Gastroesophageal sphincter (tissue), 4 donors: ENCODE measurements at places on chromosomes 2 and 18. TPM values are rescaled to one million over a fixed set of nuclear protein-coding genes. Genes with fewer than 3 reads are reported as not detected.

DNA sequence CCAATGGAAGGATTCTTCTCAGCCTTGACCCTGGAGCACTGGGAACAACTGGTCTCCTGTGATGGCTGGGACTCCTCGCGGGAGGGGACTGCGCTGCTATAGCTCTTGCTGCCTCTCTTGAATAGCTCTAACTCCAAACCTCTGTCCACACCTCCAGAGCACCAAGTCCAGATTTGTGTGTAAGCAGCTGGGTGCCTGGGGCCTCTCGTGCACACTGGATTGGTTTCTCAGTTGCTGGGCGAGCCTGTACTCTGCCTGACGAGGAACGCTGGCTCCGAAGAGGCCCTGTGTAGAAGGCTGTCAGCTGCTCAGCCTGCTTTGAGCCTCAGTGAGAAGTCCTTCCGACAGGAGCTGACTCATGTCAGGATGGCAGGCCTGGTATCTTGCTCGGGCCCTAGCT, 28.8 kb downstream of the LIPG start:
- no peaks in the 10 kb centered on the region for H3K4me1 ChIP-seq
- no peaks in the 10 kb centered on the region for H3K36me3 ChIP-seq
- H3K27ac ChIP-seq, result no peak overlapping the region

The CYP1B1 gene
- 37.2 TPM for total RNA-seq

DNA sequence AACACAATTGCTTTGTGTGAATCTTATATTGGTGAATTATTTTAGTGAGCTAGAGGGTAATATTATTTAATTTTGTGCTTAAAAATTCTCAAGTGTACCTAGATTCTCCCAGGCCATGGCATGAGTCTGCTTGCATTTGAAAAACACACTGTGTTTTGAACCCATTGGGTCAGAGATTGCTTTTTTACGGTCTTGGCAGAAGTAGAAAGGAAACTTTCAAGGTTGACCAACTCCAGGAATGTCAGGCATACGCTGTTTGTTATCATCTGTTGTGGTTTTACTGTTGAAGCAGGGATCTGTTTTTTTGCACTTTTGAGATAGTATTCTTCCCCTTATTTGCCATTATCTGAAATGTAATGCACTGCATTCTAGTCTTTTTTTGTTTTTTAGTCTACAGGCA, 377.4 kb downstream of the RPRM start:
- no peaks in the 10 kb centered on the region for H3K36me3 ChIP-seq
- H3K4me1 ChIP-seq, result no peaks in the 10 kb centered on the region
- H3K27me3 ChIP-seq, result no peaks in the 10 kb centered on the region
- no peak overlapping the region for H3K4me3 ChIP-seq
- no peak for ATAC-seq

DNA sequence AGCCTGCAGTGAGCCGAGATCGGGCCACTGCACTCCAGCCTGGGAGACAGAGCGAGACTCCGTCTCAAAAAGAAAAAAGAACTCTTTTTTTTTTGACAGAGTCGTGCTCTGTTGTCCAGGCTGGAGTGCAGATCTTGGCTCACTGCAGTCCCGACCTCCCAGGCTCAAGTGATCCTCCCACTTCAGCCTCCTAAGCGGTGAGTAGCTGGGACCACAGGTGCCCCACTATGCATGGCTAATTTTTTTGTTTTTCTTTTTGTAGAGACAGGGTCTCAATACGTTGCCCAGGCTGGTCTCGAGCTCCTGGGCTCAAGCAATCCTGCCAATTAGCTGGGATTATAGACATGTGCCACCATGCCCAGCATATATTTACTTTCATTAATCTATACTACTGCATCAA, 12.5 kb upstream of the INO80D start:
- no peaks in the 10 kb centered on the region for H3K36me3 ChIP-seq
- H3K27ac ChIP-seq, result no peak overlapping the region
- no peak overlapping the region for H3K4me3 ChIP-seq
- H3K4me1 ChIP-seq, result no peaks in the 10 kb centered on the region
- no peak for ATAC-seq

DNA sequence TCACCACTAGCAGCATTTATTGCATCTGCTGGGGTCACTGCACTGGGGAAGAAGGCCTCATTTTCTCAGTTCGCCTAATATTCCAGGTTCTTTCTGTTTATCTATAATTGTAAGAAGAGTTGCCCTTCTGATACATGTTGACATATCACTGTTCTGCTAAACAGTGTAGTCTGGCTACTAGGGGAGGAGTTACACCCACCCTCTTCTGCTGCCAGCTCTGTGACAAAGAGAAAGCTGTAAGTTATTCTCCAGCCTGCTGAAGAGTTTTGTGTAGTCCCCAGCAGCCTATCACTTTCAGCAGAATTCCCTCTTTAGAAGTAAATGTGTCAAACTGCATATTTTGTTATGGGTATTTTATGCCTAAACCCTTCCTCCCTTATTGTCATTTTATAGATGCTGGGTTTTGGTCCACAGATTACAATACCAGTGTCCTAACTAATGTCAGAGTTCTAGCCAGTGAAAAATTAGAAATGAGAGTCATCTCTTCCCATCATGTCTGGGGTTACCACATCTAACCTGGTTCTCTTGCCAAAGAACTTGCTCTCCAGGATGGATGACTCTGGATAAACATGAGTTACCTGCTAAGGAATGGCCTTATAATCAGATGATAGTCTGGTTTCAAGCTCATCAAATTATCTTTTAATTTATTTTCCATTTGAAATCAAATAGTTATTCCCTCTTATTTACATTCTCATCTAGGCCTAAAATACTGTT, 5.6 kb upstream of the MBOAT2 start:
- no peaks in the 10 kb centered on the region for H3K36me3 ChIP-seq
- H3K4me3 ChIP-seq, result no peak overlapping the region
- no peak overlapping the region for H3K27ac ChIP-seq
- no peaks in the 10 kb centered on the region for H3K27me3 ChIP-seq
- H3K4me1 ChIP-seq, result no peaks in the 10 kb centered on the region

The ADI1 gene
- 74.7 TPM for total RNA-seq

- no peak overlapping the region for H3K4me3 ChIP-seq
- H3K36me3 ChIP-seq, result peaks cover 29% of the 10 kb centered on the region
- peaks cover 48% of the 10 kb centered on the region for H3K27me3 ChIP-seq
- no peak overlapping the region for H3K27ac ChIP-seq
- peaks cover 4% of the 10 kb centered on the region for H3K4me1 ChIP-seq
These were observed 1.9 kb downstream of the ALKAL2 start for GRCh38 chr2:286035-286434.

DNA sequence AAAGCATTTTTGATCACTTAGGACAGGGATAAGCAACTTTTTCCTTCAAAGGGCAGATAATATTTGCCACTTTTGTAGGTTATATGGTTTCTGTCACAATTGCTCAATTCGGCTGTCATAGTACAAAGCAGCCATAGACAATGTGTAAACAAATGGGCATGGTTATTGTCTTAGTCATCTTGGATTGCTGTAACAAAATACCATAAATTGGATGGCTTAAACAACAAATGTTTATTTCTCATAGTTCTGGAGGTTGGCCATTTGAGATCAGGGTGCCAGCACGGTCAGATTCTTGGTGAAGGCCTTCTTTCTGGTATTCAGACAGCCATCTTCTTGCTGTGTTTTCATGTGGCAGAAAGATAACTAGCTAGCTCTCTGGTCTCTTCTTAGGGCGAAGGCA, 91.2 kb downstream of the TAF4B start:
- peaks cover 17% of the 10 kb centered on the region for H3K36me3 ChIP-seq
- H3K27me3 ChIP-seq, result no peaks in the 10 kb centered on the region
- H3K27ac ChIP-seq, result no peak overlapping the region
- ATAC-seq, result no peak
- H3K4me3 ChIP-seq, result no peak overlapping the region
- H3K4me1 ChIP-seq, result no peaks in the 10 kb centered on the region

GRCh38 chr18:22169889-22170420, 566 bp downstream of the GATA6 start:
- no peaks in the 10 kb centered on the region for H3K36me3 ChIP-seq
- peaks cover 94% of the 10 kb centered on the region for H3K27me3 ChIP-seq
- peak; percentile 26 for ATAC-seq
- H3K4me1 ChIP-seq, result peaks cover 21% of the 10 kb centered on the region
- peak overlapping the region; percentile 85 for H3K27ac ChIP-seq
- H3K4me3 ChIP-seq, result peak overlapping the region; percentile 82

- no peaks in the 10 kb centered on the region for H3K36me3 ChIP-seq
- H3K27ac ChIP-seq, result no peak overlapping the region
- no peaks in the 10 kb centered on the region for H3K4me1 ChIP-seq
- H3K27me3 ChIP-seq, result peaks cover 11% of the 10 kb centered on the region
These were observed 139.0 kb downstream of the TRIM43 start for GRCh38 chr2:95730813-95731212.

- no peaks in the 10 kb centered on the region for H3K4me1 ChIP-seq
- no peak for ATAC-seq
- no peak overlapping the region for H3K27ac ChIP-seq
These were observed 99.6 kb upstream of the ASB18 start for GRCh38 chr2:236363711-236364277.

DNA sequence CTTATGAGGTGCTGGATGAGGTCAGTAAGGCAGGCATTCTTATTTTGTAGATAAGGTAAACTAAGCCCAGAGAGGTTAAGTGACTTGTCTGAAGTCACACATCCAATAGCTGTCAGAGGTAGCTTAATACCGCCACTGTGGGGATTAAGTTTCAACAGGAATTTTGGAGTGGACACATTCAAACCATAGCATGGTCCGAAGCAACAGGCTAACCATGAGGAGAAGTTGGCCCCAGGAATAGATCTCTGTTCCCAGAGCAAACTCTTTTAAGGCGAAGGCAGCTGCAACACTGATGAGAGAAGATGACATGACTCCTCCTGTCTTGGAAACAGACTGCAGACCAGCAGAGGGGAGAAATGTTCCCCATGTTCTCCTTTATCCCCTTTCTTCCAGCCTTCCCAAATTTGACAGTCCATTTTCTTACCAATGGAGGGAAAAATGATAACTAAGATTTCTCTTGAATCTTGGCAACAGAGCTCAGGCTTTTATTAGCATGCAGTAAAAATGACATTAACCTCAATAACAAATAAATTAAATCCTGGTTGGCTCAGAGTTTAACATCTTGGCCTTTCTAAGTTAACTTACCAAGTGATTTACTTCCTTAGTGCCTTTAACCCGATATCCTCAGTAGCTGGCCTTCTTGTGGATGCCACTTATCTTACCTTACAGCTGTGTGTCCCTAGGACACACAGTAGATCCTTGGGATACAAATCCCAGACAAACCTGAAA, 67.9 kb upstream of the STPG4 start:
- no peaks in the 10 kb centered on the region for H3K27me3 ChIP-seq
- ATAC-seq, result no peak
- H3K36me3 ChIP-seq, result no peaks in the 10 kb centered on the region
- no peak overlapping the region for H3K27ac ChIP-seq
- no peak overlapping the region for H3K4me3 ChIP-seq

GRCh38 chr2:224628416-224628815, 43.3 kb upstream of the CUL3 start:
- no peak overlapping the region for H3K27ac ChIP-seq
- no peaks in the 10 kb centered on the region for H3K36me3 ChIP-seq
- H3K4me3 ChIP-seq, result no peak overlapping the region

DNA sequence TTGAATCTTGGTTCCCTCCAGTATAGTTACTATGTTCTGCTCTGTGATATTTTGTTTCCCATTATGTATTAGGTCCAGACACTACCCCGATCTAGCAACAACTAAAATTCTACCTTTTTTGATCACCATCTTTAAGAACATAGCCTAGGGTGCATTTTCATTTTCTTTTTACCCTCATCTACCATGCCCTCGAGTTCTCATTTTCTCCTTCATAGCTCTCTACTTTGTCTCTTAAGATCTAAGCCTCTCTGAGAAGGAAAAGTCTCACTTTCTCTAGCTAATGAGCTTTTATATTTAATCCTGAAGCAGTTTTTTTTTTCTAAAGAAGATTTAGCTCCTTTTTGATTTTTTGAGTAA, 1089.4 kb upstream of the SLC39A10 start:
- peaks cover 5% of the 10 kb centered on the region for H3K4me1 ChIP-seq
- no peak overlapping the region for H3K4me3 ChIP-seq
- no peak overlapping the region for H3K27ac ChIP-seq
- H3K27me3 ChIP-seq, result no peaks in the 10 kb centered on the region
- no peaks in the 10 kb centered on the region for H3K36me3 ChIP-seq
- ATAC-seq, result no peak
